Stimulated activated CD4-positive, alpha-beta T cell treated with anti-CD3 and anti-CD28 coated beads, Interleukin-1b, Interleukin-23, amount 100 ng/mL, for 1 hour (primary cell): ENCODE measurements at places on chromosomes 11 and 22.

DNA sequence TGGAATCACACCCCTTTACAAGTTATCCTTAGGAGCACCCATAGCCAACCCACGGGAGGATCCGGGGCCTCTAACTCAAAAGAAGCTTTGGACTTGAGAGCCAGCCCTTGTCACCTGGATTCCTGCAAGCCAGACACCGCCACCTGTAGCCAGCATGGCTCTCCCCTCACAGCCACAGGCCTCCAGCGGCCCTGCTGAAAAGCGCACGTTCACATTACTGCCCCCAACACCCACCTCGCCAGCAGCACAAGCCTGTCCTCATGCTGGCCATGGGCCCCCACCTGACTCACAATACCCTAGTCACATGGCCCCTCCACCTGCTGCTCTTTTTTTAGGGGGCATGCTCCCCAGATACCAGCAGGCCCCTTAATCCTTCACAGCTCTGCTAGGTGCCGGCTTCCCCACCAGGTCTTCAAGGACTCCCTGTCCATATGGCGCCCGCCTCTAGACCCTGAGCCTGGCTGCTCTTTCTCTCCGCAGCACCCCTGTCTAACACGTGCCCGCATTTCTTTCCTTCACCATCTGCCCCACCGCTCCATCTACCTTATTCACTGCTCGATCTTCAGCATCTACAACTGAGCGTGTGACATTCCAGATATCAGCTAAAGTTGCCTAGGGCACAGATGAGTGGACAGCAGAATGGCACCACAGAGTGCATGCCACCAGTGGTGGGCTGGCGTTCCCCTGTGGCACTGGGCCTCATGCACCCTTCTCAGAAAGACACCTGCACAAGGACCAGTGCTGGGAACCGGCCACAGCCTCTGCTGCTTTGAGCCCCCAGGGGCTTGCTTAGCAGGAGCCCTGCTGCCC lies 6.6 kb downstream of the CARS1 start:
- no peak for DNase-seq

DNA sequence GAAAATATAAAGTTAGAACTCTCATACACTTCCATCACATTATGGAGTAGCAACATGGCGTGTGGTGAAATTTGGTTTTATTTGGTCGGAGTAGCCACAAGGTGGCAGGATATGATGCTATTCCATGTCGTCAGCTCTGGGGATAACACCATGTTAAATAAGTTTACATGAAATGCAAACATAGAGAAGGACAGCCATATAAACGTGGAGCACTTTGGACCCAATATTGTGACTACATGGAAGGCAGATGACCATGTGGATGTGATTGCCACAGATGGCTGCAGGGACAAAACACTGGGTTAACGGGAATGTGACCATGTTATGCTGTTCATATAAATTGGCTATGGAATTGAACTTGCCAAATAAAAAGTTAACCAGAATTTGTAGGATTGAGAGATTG lies 21.0 kb downstream of the OR5M11 start:
- no peak for DNase-seq

DNA sequence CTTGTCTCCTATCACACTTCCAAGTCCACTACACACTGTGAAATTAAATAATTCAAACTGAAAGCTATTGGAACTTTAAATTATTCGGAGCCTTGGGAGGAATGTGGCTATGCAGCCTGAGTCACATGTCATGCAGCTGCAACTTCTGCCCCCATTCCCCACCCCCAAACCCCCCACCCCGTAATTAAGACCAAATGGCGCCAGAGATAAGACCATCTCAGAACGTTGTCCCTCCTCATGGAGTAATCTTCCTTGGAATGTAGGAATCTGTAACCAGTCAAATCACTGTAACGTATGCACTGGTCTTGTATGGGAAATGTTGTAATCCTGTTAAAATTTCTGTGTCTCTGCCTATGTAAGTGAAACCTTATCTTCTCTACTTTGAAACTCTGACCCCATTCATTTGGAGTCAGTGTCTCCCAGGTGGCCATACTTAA lies 37.0 kb downstream of the GAB2 start:
- no peak for DNase-seq

GRCh38 chr11:41578421-41579051 lies 119.1 kb upstream of the LRRC4C start:
- DNase-seq, result no peak

- DNase-seq, result no peak
Measured at GRCh38 chr11:63639199-63639832, 25.1 kb upstream of the PLAAT3 start.

GRCh38 chr11:85735876-85736460 lies 50.0 kb upstream of the CCDC89 start:
- no peak for DNase-seq

- DNase-seq, result no peak
Measured at GRCh38 chr11:19458721-19459120, 218.0 kb upstream of the E2F8 start.

DNA sequence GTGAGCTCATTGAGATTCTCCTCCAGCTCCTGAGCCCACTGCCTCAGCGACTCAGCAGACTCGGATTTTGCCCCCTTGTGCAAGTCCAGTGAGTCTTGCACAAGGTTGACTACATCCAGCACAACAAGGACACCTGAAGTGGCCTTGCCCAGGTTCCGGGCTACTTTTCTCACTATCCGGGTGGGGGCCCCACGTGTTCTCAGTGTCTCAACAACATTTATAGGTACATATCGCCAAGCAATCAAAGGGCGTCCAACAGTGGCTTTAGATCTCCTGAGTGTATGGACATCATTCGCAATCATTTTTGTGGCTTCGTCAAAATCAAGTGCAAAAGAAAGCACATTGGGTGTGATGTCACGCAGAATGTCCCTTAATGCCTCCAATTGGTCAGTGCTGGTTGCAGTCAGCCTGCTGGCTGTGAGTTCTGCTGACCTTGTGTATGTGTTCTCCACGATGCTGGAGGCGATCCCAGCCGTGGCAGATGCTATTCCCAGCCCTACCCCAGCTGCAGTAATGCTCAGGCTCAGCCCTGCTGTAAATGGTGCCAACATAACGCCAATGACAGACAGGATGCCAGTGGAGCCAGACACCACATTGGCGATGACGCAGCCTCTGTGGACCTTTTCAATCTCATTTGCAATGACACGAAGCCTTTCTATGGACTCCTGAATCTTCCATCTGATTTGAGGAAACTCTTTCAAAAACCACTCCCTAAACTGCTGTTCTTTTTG lies 10.3 kb downstream of the APOL4 start:
- no peak for DNase-seq
